DND-41 (cell line): ENCODE measurements at places on chromosomes 12 and 14.

DNA sequence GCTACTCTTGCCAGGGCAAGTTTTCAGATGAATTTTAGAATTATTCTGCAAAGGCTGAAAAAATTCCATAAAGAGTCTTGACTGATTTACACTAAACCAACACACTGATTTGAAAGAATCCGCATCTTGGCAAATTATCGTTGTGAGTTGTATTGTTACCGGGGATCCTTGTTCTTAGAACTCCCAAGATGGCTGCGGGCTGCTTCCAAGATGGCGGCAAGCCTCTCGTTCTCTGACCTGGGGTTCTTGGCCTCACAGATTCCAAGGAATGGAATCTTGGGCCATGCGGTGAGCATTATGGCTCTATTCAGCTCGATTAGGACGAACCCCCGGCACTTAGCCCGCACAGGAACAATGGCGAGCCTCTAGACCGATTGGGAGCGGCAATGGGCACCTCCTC lies 132.5 kb downstream of the ZNF664 start:
- no peak for DNase-seq
- H3K4me1 ChIP-seq = no peaks in the 10 kb centered on the region
- no peak overlapping the region for H3K27ac ChIP-seq
- no peaks in the 10 kb centered on the region for H3K27me3 ChIP-seq

DNA sequence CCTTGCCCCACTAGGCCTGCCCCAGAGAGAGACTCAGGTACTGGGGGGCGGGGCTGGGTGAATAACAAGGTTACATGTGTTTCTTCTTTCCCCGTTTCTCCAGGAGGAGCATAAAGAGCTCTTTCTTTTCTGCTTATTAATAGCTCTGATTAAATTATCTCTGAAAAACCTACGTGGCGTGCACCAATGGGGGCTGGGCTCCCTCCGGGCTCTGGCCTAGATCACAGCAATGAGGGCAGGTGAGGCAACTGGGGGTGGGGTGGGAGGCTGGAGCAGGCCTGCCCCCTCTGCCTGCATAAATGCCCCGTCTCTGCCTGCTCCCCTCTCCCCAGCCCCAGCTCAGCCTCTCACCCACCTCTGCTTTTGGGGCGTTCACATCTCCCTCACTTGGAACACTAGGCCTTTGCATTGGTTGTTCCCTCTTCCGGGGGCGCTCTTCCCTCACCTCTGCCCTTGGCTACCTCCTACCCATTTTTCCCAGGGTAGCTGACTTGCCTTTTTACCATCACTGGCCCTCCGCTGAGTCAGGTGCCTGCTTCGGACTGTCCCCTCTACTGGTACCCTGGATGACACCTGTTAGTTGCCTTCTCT lies 4.1 kb upstream of the FAM222A start:
- DNase-seq = no peak
- no peaks in the 10 kb centered on the region for H3K36me3 ChIP-seq
- peaks cover 9% of the 10 kb centered on the region for H3K4me1 ChIP-seq
- no peak overlapping the region for H3K27ac ChIP-seq
- H3K27me3 ChIP-seq = peaks cover 4% of the 10 kb centered on the region

DNA sequence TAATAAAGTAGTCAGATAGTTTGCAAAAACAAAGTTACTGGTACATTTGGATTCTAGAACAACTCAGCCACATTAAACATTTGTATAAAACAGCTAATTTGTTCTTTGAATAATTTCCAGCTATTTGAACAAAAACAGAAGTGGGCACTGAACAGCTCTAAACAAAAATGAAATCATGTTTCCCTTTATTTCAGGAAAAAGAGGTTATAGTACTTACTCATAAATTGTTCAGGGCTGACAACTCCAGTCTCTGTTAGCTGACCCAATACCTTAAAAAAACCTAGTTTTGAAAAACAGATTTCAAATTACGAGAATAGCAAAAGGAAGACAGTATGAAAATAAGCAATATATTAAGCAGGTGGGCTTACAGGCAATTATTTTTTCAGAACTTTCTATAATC lies 8.2 kb downstream of the GNPNAT1 start:
- no peaks in the 10 kb centered on the region for H3K27me3 ChIP-seq
- no peak overlapping the region for H3K4me3 ChIP-seq
- peaks cover 13% of the 10 kb centered on the region for H3K4me1 ChIP-seq
- peaks cover 53% of the 10 kb centered on the region for H3K36me3 ChIP-seq
- H3K27ac ChIP-seq = no peak overlapping the region
- no peak for DNase-seq

DNA sequence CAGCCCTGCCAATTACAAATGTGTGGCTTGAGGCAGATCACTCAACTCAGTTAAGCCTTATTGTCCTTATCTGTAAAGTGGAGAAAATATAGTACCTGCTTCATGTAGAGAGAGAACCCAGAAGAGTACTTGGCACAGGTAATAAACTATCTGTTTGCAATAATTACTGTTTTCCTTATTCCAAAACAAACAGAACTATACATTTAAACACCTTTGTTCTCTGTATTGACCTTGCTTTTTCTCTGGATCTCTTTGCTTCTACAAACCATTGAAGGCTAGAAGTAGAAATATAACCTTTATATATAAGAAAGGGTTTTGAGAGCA lies 70.8 kb upstream of the SRSF5 start:
- no peak overlapping the region for H3K4me3 ChIP-seq
- DNase-seq = no peak
- H3K4me1 ChIP-seq = no peaks in the 10 kb centered on the region
- H3K36me3 ChIP-seq = no peaks in the 10 kb centered on the region
- no peak overlapping the region for H3K27ac ChIP-seq
